Right atrium auricular region (tissue), 2 donors: ENCODE measurements at places on chromosomes 7 and 10. TPM values are rescaled to one million over a fixed set of nuclear protein-coding genes. Genes with fewer than 3 reads are reported as not detected.
A peak's percentile ranks its signal among the peaks of the same experiment; 100 is the strongest.

- no peaks in the 10 kb centered on the region for H3K4me1 ChIP-seq
- no peaks in the 10 kb centered on the region for H3K36me3 ChIP-seq
- H3K4me3 ChIP-seq, result no peak overlapping the region
- no peak for DNase-seq
These were observed 15.5 kb upstream of the ADGRA1 start for GRCh38 chr10:133072196-133072595.

DNA sequence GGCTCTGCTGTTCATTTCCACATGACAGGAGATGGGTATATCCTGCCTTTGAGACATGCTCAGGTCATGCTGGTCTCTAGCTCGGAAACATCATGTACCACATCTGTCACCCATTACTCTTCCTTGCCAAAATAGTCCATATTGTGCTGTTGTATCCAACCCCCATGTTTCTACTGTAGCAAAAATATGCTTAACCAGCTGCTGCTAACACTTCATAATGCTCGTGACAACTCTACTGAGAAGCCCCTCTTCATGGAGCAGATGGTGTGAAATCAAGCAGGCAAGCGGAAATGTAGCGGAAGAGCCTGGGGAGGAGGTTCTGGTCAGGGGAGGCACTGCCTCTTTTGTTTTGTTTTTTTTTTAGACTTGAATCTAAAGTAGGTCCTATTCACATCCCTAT lies 82.9 kb downstream of the NPY start:
- DNase-seq, result no peak
- no peak overlapping the region for H3K4me3 ChIP-seq
- H3K36me3 ChIP-seq, result no peaks in the 10 kb centered on the region
- H3K4me1 ChIP-seq, result no peaks in the 10 kb centered on the region
- H3K27me3 ChIP-seq, result no peaks in the 10 kb centered on the region
- no peak overlapping the region for H3K27ac ChIP-seq

GRCh38 chr7:39924122-39924521 lies 25.9 kb upstream of the CDK13 start:
- H3K27ac ChIP-seq, result no peak overlapping the region
- no peaks in the 10 kb centered on the region for H3K36me3 ChIP-seq
- no peak for DNase-seq
- H3K4me3 ChIP-seq, result no peak overlapping the region
- H3K27me3 ChIP-seq, result no peaks in the 10 kb centered on the region

DNA sequence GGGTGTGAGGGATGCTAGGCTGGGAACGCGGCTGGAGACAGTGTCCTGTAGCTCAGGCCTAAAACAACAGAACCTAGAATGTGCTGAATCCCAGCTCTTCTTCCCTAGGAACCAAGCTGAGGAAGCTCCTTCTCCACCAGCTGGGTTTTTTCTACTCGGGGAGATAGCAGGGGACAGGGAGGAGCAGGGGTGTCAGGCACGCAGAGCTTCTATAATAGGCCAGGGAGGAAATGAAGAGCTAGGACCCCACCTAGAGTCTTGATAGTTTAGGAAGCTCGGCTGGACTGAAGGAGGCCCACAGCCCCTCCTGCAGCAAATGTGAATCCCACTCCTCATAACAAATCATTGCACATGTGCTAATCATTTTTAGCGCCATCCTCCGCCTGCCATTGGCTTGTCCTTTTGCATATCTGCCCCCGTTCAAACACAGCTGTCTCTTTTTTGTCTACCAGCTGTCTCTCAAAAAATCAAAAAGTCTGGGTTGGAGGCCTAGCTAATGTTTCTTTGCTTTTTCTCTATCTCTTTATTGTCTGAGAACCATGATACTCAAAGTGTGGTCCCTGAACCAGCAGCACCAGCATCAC lies 24.1 kb upstream of the FAM180A start:
- H3K36me3 ChIP-seq, result no peaks in the 10 kb centered on the region
- H3K4me1 ChIP-seq, result peaks cover 39% of the 10 kb centered on the region
- H3K4me3 ChIP-seq, result no peak overlapping the region
- H3K27me3 ChIP-seq, result no peaks in the 10 kb centered on the region

DNAJC12 gene
- 6.0 TPM for total RNA-seq

- peak overlapping the region; percentile 82 for H3K27ac ChIP-seq
- no peak for DNase-seq
These were observed 166.4 kb upstream of the PPP1R3A start for GRCh38 chr7:114085313-114085591.

- H3K4me3 ChIP-seq, result no peak overlapping the region
- H3K4me1 ChIP-seq, result no peaks in the 10 kb centered on the region
- H3K27me3 ChIP-seq, result no peaks in the 10 kb centered on the region
These were observed 327.9 kb upstream of the SORCS1 start for GRCh38 chr10:107492389-107492788.
